ENCODE measurements at places on chromosomes 12 and 14.

- DNase-seq: no peak
These were observed 115.3 kb upstream of the CPSF6 start for GRCh38 chr12:69123919-69124638.

DNA sequence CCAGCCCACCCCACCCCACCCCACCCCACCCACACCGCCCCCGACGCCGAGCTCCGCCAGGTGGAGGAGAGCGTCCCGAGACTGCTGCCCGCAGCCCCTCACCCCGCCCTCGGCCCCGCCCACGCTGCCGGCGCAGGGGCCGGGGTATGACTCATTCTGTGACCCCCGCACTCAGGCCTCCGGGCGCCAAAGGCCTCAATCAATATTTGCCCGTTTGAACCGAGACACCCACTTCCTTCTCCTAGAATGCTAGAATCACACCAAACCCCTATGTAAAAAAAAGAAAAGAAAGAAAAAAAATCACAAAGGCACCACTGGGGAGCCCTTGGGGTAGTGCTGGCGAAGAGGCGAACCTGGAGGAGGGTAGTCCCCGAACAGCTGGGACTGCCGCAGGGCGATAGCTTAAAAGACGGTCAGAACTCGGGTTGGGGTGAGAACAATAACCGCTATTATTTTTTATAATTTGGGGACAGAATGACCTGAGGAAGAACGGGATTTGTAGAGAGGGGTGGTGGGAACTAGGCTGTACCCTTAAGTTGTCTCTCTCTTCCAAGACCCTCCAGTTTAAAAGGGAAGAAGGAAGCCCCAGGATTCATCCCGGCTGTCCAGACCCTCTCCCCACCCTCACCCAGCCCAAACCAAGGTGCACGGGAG, 894 bp downstream of the KRT8 start:
- peak; percentile 69 for DNase-seq

- DNase-seq: no peak
These were observed 28.8 kb downstream of the CLEC1A start for GRCh38 chr12:10069976-10070375.

- no peak for DNase-seq
These were observed 58.2 kb downstream of the ESR2 start for GRCh38 chr14:64235652-64236640.

- DNase-seq: no peak
These were observed 14.3 kb downstream of the FOS start for GRCh38 chr14:75292886-75293285.

DNA sequence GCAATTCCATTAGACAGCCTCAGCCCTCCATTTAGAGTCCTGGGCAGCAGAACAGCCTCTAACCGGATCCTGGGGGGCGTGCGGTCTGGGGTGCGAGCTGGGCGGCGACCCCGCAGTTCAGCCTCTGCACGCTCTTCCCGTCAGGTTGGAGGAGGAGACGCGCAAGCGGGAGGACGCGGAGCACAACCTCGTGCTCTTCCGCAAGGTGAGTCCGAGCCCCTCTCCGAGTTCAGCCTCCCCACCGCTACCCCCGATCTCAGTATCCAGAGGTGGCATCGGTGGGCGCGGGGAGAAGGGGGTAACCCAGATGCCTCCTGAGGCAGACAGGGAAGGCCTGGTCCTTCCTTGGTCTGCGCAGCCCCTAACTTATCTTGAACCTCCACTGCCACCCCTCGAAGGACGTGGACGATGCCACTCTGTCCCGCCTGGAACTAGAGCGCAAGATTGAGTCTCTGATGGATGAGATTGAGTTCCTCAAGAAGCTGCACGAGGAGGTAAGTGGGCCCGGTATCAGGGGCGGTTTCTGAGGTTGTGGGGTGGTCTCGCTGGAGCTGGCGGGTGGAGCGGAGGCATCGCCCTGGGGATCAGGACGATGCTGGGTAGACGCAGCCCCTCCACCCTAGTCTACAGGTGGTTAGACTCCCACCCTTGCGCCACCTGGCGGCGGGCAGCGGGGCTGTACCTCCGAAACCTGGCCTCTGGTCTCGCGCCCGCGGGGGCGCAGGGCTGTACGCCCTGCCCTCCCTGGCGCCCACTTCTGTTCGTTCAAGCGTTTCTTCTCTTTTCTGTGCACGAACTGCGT, 1.3 kb downstream of the PRPH start:
- peak; percentile 51 for DNase-seq

GRCh38 chr14:65827520-65827919, 415.0 kb downstream of the FUT8 start:
- DNase-seq: no peak

GRCh38 chr12:108700833-108701541, 30.3 kb downstream of the CORO1C start:
- DNase-seq: no peak

DNA sequence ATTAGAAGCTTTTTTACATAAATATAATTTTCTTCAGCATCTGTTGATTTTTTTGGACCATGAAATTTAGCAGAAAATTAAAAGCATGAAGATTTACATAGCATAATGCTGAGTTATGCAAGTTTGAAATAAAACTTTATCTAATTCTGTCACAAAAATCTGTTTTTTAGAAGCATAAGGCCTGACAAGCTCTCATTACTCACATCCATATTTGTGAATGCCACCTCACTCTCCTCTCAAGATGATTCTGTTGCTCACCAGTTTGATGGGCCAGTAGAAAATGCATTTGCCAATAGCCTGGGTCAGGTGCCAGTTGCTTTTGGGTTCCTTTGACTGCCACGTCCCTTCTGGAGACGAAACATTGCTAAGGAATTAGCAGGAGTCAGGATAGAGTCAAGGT, 181.5 kb upstream of the ATP2B1 start:
- DNase-seq: no peak

DNA sequence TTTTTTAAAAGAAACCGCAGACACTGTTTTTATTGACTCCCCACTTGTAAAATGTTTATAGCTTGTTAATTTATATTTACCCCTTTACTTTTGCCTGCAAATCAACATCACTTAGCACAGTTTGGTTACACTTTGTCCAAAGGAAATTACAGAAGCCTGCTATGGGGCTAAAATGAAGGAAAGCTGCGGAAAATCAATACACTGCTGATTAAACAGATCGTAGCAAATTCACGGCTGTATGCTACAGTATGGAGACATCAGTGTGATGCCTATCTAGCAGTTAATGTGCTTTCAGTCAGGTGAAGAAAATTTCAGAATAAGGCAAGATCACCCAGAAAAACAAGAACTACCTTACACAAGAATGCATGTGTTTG, 110.0 kb downstream of the FOXG1 start:
- DNase-seq: no peak

GRCh38 chr12:1013618-1014489, 22.8 kb downstream of the ERC1 start:
- DNase-seq: peak; percentile 85

DNA sequence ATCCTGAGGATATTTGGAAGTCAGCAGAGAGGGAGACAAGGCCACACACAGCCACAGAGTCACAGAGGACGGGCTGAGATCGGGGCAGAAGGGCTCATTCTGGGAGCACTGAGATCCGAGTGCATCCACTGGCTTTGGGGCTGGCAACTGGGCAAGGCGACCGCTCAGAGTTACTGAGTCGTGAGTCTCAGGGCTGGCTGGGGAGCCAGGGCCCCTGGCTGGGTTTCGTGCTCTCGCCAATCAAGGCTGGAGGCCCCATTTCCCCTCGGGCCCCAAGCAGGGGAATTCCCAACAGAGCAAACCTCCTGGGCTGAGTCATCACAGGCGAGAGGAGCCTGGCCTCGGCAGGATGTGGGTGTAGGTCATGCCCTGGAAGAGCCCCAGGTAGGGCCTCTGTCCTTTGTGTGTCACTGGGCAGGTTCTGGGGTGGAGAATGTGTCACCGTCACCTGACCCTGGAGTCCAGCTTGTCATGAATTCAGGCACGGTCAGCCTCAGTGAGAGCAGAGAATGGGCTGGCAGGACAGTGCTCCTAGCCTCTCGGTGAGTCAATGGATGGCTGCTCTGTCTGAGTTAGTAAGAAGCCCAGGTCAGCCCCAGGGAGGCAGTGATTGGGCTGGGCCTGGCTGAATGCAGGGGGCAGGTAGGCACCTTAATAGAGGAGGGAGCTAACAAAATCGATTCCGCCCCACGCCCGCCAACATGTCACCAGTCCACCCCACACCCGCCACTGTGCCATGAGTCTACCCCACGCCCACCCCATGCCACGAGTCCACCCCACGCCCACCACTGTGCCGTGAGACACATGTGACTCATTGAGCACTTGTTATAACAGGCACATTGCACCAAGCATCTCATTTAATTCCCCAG, 16.9 kb downstream of the ASB2 start:
- peak; percentile 100 for DNase-seq

GRCh38 chr14:93683226-93683625, 105.1 kb downstream of the PRIMA1 start:
- DNase-seq: peak; percentile 16

GRCh38 chr12:53677800-53678148, 1.9 kb upstream of the ATP5MC2 start:
- DNase-seq: no peak

GRCh38 chr12:25979563-25979962, 21.1 kb downstream of the RASSF8 start:
- peak; percentile 55 for DNase-seq

DNA sequence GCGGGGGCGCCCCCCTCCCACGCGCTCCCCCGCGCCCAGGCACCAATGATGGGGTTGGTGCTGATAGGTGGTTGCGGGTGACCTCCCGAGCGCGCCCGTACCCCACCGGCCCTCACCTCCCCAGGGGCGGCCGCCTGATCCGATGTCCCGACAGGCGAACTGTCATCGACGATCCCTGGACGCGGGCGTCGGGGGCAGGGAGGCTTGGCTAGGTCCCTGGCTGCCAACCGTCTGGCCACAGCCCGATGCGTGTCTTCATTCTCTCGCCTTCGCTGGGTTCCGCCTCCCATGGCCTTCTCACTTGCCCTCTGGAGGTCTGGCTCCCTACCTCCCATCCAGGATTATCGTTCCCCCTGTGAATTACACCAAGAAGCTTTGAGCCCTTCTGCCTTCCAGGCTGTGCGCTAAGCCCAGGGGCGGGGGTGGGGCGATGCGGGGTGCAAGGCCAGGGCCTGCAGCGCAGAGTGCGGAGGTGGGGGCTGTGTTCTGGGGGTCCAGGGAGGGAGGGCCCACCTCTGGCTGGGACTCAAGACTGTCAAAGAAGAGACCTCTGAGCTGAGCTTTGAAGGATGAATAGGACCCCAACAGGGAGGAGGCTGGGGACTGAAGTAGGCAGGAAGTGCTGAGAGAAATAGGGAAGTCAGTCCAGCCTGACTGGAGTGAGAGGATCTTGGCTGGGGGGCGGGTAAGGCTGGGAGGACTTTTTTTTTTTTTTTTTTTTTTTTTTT, 7.7 kb upstream of the RACGAP1 start:
- no peak for DNase-seq

- no peak for DNase-seq
These were observed 62.5 kb downstream of the PAX9 start for GRCh38 chr14:36724162-36724561.

GRCh38 chr14:83864106-83864505, 1665.8 kb upstream of the FLRT2 start:
- no peak for DNase-seq

DNA sequence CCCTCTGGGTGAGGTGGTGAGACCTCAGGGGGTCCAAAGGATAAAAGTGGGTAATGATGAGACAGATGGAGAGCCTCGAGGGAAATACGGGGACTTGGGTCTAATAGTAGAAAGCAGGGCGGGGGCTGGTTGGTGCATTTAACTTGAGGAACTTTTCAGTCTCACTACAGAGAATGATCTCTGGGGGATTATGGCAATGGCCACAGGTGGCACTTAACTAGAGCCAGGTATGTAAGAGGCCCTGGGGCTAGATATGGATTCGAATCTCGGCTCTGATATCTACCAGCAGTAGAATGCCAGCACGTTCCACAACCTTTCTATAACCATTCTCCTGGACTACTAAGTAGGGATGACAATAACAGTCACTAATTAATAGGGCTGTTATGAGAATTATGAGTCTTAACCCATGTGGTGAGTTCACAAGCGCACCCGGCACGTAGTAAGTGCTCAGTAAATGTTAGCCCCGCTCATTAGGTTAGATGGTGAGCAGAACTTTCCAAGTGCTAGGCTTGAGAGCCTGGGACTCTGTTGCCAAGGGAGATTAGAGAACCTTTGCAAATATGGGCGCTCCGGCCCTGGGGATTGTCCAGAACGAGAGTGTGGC, 888 bp upstream of the PLXNC1 start:
- no peak for DNase-seq

- DNase-seq: no peak
These were observed 286.9 kb downstream of the ERC1 start for GRCh38 chr12:1277905-1278304.

GRCh38 chr12:55931780-55932550, 1.0 kb downstream of the DGKA start:
- peak; percentile 57 for DNase-seq

DNA sequence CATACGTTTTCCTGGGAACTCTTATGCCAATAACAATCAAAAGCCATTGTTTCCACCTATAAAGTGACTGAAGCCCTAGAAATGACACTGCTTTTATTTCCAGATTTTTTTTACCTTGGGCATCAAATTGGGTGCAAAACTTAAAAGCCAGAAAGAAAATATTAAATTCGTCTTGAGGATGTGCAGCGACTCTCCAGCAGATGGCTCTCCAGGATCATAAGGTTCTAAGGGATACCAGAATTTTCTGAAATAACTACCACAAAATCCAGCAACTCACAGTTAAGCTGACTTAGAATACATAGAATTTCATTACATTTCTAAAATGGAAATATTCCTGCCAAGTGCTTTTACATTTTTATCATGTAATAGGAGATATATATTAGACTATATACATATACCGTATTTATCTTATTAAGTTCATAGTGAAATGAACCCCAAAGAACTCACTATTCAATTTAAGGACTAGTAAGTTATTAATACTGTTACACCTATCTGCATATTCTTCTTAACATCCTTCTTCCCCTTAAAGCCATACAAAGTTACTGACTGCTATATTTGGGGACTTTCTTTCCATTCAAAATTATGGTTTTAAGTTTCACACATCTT, 44.0 kb downstream of the ARMH4 start:
- peak; percentile 76 for DNase-seq

DNA sequence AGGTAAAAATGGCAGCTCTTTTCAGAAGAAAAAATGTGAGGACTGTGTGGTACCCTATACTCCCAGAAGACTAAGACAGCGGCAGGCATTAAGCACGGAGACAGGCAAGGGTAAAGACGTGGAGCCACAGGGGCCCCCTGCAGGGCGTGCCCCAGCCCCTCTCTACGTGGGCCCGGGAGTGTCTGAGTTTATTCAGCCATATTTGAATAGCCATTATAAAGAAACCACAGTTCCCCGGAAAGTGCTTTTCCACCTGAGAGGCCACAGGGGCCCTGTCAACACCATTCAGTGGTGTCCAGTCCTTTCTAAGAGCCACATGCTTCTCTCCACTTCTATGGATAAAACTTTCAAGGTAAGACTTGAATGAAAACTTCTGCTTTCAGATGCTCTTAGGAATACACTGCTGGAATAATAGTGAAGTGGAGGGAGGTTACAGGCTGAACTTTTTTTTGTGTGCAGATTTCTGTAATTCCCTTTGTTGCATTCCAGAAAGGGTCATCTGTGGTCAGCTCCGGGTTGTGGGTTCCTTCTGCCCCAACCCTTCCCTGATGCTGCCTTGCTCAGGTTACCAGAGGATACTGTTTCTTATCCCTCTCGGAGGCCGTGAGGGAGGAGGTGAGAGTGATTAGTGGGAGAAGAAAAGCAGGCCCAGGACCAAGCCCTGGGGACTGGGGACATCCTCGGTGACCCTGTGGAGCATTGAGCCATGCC, 58.4 kb downstream of the SLC25A47 start:
- DNase-seq: no peak

- no peak for DNase-seq
These were observed 24.5 kb downstream of the SNX6 start for GRCh38 chr14:34605461-34605860.

Data from ELR (cell line).